ENCODE measurements at places on chromosomes 4 and X.

DNA sequence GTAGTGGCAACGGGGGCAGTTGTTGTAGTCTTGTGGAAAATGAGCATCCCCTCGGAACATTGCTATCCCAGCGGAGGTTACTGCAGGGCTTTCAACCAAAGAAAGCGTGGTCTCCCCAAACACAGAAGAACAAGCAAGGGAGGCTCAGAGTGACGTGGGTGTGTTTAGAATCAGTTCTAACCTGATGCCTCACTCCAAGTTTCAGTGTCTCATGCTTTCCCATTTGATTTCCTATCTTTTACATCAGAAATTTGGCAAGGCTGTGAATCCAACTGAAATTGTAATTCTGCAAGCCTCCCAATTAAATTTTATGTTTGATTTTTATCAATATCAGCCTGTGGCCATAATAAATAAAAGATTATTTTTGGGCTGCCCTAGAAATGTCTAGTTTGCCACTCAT lies 156.1 kb upstream of the LNX1 start:
- DNase-seq, result peak; percentile 10

GRCh38 chr4:155954118-155954685 lies 536 bp upstream of the CTSO start:
- DNase-seq, result no peak

DNA sequence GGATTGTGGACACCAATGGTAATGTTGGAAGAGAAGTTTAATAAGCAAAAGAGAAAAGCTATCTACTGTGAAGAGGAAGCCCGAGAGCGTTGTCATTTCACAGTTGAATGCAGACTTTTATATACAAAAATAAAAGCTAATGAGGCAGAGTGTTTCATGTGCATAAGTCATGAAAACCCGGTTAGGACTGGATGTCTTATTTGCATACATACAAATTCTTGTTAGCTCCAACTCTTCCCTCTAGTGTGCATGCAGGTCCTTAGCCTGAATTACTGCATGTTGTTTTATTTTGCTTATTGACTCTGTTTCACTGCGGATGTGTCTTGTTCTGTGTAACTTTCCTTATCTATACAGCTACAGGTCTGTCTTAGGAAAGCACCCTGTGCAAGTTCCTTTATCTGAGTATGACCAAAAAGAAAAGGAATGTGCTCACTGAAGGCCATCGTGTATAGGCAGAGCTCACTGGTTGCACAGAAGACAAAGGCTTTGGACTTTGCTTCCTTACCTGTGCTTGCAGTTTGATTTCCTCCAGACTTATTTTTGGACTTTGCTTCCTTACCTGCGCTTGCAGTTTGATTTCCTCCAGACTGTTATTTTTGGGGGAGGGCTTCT lies 25.1 kb upstream of the UGT2B11 start:
- DNase-seq, result no peak

GRCh38 chr4:18937080-18937479 lies 915.5 kb upstream of the LCORL start:
- DNase-seq, result no peak

DNA sequence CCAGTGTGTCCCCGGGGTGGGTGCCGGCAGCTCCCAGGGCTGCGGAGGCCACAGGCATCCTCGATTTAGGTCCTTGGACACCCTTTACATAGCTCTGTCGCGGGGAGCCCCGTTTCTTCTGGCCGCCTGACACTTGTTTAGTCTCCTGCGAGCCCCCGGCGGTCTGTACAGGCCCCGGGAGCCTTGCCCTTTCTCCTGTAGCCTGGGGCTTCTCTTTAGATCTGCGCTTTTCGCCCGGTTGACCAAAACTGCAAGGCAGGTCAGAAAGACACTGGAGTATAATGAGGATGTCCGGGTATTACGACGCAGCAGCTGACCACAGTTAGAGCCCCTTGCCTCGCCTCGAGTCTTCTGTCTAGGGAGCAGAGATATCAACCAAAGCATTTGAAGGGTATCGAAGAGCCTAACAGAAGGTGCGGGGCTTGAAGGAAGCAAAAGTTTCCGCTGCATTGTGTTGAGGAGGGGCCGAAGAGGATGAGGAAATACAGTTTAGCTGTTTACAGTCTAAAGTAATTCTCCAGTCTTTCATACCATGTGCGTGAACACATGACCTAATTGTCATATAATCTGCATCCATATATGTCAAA lies 479 bp downstream of the BRCC3 start:
- no peak for DNase-seq

GRCh38 chr4:168522829-168523489 lies 26.1 kb downstream of the PALLD start:
- no peak for DNase-seq

DNA sequence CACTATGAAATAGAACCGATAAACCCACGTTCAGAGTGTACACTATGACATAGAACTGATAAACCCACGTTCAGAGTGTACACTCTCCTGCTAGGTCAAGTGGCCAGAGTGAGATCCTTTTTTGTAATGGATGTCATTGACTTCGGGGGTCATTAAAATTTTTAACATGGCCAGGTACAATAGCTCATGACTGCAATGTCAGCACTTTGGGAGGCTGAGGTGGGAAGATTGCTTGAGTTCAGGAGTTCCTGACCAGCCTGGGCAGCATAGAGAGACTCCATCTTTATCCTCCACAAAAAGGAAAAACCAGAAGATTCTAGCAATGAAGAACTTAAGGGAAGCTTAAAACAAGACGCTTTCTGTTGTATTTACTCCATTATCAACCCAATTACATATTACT lies 439.7 kb upstream of the FRG1 start:
- DNase-seq, result no peak

GRCh38 chr4:130025701-130026100 lies 929.7 kb downstream of the C4orf33 start:
- DNase-seq, result no peak

DNA sequence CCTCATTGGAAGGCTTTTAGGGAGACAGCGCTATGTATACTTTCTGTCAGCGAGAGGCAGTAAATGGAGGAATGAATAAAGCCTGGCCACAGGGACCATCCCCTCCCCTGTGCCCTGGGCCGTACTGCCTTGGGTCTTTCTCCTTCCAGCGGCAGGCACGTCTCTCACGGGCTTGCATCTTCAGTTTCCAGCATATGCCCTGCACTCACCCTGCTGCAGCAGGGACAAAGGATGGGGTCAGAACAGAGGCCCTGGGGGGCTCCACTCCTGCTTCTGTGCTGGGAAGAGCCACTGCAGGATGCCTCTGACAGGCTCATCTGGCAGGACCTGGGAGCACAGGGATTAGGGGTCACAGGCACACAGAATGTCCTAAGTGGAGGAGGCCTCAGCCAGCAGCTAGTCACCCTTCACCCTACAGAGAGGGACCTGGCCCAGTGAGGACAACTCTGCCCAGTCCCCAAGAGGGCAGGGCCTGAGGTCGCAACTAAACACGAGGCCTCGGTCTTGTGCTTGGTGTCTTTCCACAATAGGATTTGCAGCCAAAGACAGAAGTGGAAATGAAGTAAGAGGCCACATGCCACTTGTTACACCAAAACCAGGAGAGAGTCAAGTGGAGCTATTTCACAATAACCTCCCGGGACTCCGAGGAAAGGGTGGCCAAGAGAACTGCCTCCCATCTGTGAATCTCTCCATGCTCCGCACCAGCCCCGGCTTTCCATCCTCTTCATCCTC lies 150.8 kb downstream of the AFAP1 start:
- no peak for DNase-seq

- DNase-seq, result no peak
Measured at GRCh38 chrX:54482839-54483593, 13.0 kb downstream of the FGD1 start.

GRCh38 chr4:108940634-108941033 lies 177.8 kb upstream of the ETNPPL start:
- no peak for DNase-seq

DNA sequence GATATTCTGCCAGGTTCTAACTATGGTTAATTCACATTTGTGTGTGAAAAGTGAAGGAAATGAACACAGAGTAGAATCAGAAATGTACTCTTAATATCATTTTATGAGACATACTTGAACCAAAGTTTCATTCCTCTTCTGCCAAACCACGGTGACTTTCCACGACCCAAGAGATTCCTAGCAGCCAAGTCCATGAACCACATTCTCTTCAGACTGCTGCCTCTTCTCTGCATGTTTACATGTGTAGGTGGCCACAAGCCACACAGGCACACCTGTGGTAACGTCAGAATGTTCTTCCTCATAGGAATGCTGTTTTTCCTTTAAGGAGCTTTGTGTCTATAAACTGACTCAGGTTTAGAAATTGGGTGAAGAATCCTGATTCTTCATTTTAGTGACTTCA lies 1411.2 kb downstream of the RAPGEF2 start:
- peak; percentile 11 for DNase-seq

- DNase-seq, result peak; percentile 23
Measured at GRCh38 chr4:153223427-153223801, 19.2 kb downstream of the TRIM2 start.

GRCh38 chrX:104315555-104315954 lies 60.8 kb upstream of the ESX1 start:
- DNase-seq, result peak; percentile 46

GRCh38 chrX:53678667-53679066 lies 7.9 kb downstream of the HUWE1 start:
- DNase-seq, result no peak

DNA sequence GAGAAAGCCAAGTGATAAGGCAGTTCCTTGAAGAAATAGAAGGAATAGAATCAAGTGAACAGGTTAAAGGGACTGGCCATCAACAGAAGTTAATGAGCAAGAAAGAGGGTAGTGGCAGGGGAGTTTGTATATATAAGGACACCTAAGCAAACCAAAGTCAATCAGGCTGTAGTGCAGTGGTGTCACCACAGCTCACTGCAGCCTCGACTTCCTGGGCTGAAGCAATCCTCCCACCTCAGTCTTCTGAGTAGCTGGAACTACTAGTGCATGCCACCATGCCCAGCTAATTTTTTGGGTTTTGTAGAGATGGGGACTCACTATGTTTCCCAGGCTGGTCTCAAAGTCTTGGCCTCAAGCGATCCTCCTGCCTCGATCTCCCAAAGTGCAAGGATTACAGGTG lies 15.9 kb downstream of the ACOT9 start:
- no peak for DNase-seq

GRCh38 chr4:138734746-138735145 lies 280.8 kb upstream of the NOCT start:
- peak; percentile 64 for DNase-seq

GRCh38 chr4:35124106-35124505 lies 1120.2 kb downstream of the ARAP2 start:
- peak; percentile 87 for DNase-seq

- DNase-seq, result no peak
Measured at GRCh38 chrX:14826319-14826718, 46.5 kb downstream of the FANCB start.

DNA sequence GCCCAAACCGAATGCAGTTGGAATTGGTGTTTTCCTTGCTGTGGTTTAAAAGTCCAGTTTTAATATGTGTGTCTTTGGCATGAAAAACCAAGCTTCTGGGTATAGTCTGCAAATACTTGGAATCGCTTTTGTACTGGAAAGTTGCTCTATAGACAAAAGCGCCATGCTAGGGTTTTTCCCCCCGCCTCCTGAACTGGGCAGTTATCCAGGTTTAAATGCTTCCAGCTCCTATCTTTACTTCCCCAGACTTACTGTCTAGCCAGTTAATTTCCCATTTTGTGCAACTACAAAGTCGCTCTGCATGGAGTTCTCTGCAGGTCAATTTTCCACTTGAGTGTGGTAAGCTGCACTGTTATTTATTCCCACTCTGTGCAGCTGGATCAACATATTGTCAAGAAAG lies 2.7 kb downstream of the RASL11B start:
- peak; percentile 72 for DNase-seq

GRCh38 chrX:7462110-7462509 lies 314.2 kb upstream of the PUDP start:
- no peak for DNase-seq

GRCh38 chr4:98612318-98613250 lies 45.8 kb downstream of the TSPAN5 start:
- no peak for DNase-seq

- DNase-seq, result no peak
Measured at GRCh38 chr4:7240306-7240705, 48.0 kb downstream of the SORCS2 start.

DNA sequence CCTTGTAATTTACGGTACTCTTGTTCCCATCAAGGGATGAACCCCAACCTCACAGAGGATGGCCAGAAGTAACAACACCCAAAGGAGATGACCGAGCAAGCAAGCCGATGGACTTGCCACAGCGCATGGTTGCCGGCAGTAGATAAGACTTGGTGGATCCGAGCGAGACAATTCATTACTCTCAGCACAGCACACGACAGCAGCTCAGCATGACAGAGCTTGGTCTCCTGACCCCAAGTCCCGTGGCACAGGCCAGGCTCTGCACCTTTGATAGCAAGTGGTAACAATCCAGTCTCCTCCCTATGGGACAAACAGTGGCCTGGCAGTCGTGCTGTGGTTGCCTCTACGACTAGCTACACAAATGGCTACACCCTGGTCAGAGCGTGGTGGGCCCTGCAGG lies 26.3 kb downstream of the RWDD4 start:
- no peak for DNase-seq

DNA sequence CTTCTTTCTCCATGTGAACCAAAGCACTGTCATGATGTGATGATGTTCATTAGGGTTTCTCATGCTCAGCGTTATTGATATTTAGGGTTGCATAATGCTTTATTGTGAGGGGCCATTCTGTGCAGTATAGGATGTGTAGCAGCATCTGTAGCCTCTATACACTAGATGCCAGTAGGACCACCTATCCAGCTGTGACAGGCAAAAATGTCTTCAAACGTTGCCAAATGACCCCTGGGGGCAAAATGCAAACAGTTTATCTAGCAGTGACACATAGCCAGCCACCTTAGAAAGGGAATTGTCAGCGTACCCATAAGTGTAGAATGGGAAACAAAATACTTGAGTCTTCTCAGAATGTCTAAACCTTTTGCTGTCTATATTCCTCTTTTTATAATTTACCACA lies 18.8 kb downstream of the NFKB1 start:
- DNase-seq, result no peak

GRCh38 chr4:113576947-113577678 lies 184.4 kb downstream of the CAMK2D start:
- DNase-seq, result peak; percentile 43

DNA sequence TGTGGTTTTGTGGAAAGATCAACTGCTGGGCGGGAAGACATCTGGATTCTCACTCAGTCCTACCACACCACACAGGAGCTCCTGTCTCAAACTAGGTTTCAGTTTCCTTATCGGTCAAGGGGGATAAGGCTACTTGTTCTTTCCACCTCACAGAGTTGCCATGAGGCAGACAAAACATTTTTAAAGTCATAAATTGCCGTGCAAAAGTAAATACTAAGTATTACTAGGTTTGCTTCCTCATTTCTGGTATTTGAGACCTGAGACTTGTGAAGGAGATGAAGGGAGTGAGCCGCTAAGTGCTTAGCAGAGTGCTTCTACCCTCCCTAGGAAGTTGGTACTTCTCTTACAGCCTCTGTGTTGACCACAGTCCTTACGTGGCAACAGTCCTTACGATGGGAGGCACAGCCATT lies 1.5 kb downstream of the LAP3 start:
- DNase-seq, result no peak

- no peak for DNase-seq
Measured at GRCh38 chr4:28822163-28822562, 1898.0 kb upstream of the PCDH7 start.
